ENCODE measurements at places on chromosomes 13 and 19.

DNA sequence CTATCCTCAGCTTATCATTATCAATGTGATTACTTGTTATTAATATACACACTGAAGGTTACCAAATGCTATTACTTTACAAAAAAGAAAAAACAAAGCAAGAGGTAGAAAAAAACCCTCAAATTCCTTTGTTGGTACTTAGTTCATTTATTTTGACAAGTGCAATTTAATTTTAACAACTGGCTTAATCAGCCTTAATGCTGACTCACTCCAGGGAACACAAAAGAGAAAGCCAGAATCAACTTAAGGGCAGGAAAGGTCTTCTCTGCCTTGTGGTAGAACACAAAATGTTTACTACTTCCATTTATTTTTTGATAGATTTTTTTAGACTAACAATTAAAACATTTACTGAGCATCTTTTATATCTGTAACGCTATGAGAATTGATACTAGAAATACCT is 417.1 kb downstream of the PCDH17 start:
- H3K4me3 ChIP-seq, result no peak overlapping the region
- no peak for DNase-seq
- no peaks in the 10 kb centered on the region for H3K4me1 ChIP-seq
- H3K27me3 ChIP-seq, result no peaks in the 10 kb centered on the region
- H3K36me3 ChIP-seq, result no peaks in the 10 kb centered on the region
- no peak overlapping the region for H3K27ac ChIP-seq

DNA sequence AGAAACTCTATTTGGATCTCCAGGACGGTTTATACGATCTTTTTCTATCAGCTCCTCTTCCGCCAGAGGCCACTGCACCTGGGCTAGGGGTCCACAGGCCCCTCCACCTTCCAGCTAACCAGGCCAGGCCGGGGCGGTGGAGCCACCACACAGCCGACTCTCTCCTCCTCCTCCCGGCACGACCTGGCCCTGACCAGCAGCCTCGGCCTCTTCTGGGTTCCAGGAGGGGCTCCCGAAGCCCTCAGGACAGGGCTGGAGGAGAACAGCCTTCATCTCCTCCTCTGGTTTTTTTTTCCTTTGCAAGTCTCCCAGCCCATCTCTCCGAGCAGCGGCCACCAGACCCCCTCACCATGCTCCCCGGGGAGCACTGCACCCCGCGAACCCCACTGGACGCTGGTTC is 17.1 kb downstream of the DPF1 start:
- peaks cover 16% of the 10 kb centered on the region for H3K36me3 ChIP-seq
- H3K27ac ChIP-seq, result no peak overlapping the region
- peaks cover 13% of the 10 kb centered on the region for H3K4me1 ChIP-seq
- H3K27me3 ChIP-seq, result no peaks in the 10 kb centered on the region
- H3K4me3 ChIP-seq, result no peak overlapping the region

- H3K36me3 ChIP-seq, result no peaks in the 10 kb centered on the region
- no peak overlapping the region for H3K27ac ChIP-seq
- no peaks in the 10 kb centered on the region for H3K4me1 ChIP-seq
- H3K4me3 ChIP-seq, result no peak overlapping the region
- no peaks in the 10 kb centered on the region for H3K27me3 ChIP-seq
Observed at GRCh38 chr19:27705896-27706295, 1507.1 kb downstream of the UQCRFS1 start.

DNA sequence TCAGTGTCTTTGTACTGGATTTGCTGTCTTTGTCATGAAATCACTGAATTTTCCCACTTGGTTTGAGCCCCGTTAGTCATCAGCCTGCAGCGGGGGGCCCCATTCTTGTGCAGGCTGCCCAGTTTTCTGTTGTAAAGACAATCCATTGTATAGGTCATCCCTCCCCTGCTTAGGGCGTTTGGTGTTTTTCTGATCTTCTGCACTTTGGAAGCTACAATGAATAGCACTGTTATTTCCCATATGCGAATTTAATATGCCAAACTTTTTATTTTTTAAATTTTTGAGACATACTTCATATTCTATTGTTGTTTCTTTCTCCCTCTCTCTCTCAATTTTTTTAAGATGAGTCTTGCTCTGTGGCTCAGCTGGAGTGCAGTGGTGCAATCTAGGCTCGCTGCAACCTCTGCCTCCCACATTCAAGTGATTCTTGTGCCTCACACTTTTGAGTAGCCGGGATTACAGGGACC is 9.0 kb downstream of the SLC27A1 start:
- no peaks in the 10 kb centered on the region for H3K27me3 ChIP-seq
- peak; percentile 76 for DNase-seq
- peaks cover 1% of the 10 kb centered on the region for H3K36me3 ChIP-seq

DNA sequence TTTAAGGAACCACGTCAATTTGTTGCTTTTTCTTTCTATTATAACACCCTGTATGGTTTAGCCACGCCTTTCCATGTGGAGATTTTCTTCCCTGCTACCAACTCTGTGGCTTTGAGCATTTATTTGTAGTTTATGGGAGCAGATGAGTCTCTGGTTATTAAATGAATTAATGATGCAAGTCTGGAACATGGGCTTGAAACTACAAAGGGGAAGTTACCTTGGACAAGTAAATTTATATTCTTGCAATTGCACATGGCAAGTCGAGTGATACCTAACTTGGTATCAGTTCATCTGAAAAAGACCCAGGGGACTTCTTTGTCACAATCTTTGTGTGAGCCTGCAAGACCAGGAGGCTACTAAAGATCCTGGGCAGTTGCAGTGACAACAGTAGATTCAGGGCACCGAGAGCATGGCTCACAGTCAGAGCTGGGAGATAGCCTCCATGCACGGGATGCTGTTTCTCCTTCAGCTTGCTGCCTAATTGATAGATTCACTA is 24.4 kb downstream of the B3GLCT start:
- H3K4me3 ChIP-seq, result no peak overlapping the region
- no peak for DNase-seq
- no peaks in the 10 kb centered on the region for H3K27me3 ChIP-seq
- no peak overlapping the region for H3K27ac ChIP-seq

- H3K36me3 ChIP-seq, result peaks cover 14% of the 10 kb centered on the region
- no peak for DNase-seq
- H3K27ac ChIP-seq, result no peak overlapping the region
- H3K4me1 ChIP-seq, result peaks cover 17% of the 10 kb centered on the region
- H3K4me3 ChIP-seq, result no peak overlapping the region
Observed at GRCh38 chr19:39345956-39346355, 3.7 kb downstream of the SAMD4B start.

DNA sequence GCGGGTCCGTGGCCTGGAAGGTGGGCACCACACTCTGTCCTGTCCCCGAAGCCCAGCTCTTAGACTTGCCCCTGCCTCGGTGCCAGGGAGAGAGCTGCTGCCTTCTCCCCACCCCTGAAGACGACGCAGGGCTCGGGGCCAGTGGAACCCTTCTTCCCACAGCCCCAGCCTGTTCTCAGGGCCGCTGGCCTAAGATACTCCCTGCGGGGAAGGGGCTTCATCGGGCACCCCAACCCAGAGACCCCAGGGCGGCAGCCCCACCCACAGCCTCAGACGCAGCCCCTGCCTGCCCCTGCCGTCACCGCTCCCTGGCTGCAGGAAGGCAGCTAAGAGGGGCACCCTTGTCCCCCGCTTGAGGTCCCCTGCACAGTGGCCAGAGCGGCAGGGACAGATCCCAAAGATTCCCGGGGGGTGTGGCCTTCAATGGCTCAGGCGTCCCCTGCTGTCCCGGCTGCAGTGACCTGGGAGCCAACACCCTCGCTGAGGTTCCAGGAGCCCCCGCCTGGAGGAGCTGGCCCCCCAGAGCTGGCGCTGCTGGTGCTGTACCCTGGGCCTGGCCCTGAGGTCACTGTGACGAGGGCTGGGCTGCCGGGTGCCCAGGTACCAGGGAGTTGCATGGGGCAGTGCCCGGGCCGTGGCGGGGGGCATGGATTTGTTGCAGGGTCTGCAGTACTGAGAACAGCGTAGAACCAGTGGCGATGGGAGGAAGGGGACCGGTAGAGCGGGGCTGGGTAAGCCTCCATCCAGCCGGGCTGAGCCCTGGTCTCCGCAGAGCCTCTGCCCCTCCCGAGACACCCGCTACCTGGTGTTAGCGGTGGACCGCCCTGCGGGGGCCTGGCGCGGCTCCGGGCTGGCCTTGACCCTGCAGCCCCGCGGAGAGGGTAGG is 1.0 kb downstream of the AMH start:
- H3K27ac ChIP-seq, result no peak overlapping the region
- peaks cover 36% of the 10 kb centered on the region for H3K27me3 ChIP-seq
- H3K4me3 ChIP-seq, result no peak overlapping the region
- H3K36me3 ChIP-seq, result peaks cover 34% of the 10 kb centered on the region
- no peak for DNase-seq

DNA sequence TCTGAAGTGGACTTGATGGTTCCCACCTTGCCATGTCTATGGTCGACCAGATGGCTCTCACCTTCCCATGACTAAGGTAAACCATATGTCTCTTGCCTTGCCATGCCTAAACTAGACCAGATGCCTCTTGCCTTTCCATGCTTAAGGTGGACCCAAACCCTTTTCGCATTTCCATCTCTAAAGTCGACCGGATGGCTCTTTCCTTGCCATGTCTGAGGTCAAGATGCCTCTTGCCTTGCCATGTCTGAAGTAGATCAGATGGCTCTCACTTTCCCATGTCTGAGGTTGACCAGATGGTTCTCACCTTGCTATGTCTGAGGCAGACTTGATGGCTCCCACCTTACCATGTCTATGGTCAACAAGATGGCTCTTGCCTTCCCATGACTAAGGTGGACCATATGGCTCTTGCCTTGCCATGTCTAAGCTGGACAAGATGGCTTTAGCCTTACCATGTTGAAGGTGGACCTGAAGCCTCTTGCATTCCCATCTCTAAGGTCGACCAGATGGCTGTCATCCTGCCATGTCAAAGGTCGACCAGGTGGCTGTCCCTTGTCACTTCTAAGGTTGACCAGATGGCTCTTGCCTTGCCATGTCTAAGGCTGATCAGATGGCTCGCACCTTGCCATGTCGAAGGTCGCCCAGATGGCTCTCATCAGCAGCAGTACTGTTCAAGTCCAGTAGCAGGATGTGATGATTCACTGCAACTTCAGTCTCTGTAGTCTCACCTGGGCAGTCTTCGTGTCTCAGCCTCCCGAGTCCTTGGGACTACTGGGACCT is 1439.4 kb downstream of the UQCRFS1 start:
- H3K27ac ChIP-seq, result no peak overlapping the region
- H3K36me3 ChIP-seq, result peaks cover 12% of the 10 kb centered on the region
- no peaks in the 10 kb centered on the region for H3K4me1 ChIP-seq
- no peak overlapping the region for H3K4me3 ChIP-seq

DNA sequence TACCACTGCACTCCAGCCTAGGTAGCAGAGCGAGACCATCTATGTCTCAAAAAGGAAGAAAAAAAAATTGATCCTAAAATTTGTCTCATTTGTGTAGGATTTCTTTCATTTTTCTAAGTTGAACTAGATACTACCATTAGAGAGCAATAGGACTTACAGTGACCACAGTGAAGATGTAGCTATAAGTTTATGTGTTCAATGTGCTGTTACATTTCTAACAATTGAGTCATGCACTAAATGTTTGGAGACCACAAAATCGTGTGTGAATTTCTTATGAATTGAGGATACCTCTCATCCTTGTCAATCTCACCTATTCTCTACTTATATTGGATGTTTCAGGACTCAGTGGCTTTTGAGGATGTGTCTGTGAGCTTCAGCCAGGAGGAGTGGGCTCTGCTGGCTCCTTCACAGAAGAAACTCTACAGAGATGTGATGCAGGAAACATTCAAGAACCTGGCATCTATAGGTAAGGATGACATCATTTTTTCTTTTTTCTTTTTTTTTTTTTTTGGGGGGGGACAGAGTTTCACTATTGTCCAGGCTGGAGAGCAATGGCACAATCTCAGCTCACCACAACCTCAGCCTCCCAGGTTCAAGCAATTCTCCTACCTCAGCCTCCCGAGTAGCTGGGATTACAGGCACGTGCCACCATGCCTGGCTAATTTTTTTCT is 12.8 kb downstream of the ZNF791 start:
- peaks cover 49% of the 10 kb centered on the region for H3K36me3 ChIP-seq
- DNase-seq, result peak; percentile 47
- H3K27me3 ChIP-seq, result no peaks in the 10 kb centered on the region
- no peak overlapping the region for H3K27ac ChIP-seq
- no peaks in the 10 kb centered on the region for H3K4me1 ChIP-seq
- H3K4me3 ChIP-seq, result no peak overlapping the region

DNA sequence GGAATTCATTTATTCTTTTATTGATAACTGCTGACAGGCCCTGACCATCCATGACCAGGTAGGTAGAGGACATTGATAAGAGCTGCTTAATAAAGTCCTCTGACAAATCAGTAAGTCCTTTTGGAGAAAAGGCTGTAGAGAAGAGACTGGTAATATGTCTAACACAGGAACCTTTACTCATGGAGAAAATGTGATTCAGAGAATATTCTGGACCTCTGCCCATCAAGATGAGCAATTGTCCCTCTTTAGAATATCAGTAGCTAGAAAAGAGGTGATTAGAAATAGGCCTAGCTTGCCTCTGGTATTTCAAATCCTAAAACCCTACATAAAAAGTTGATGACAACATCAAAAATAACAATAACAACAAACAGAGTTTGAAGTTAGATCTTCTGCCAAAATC is 642.3 kb downstream of the TBC1D4 start:
- H3K27ac ChIP-seq, result no peak overlapping the region
- peak; percentile 13 for DNase-seq
- no peaks in the 10 kb centered on the region for H3K27me3 ChIP-seq
- H3K4me3 ChIP-seq, result no peak overlapping the region

- no peaks in the 10 kb centered on the region for H3K4me1 ChIP-seq
- no peak overlapping the region for H3K4me3 ChIP-seq
- H3K36me3 ChIP-seq, result no peaks in the 10 kb centered on the region
- H3K27me3 ChIP-seq, result peaks cover 63% of the 10 kb centered on the region
- no peak overlapping the region for H3K27ac ChIP-seq
- DNase-seq, result no peak
Observed at GRCh38 chr13:111095031-111095840, 19.9 kb upstream of the ARHGEF7 start.

- H3K27me3 ChIP-seq, result no peaks in the 10 kb centered on the region
- peak; percentile 86 for DNase-seq
- peaks cover 17% of the 10 kb centered on the region for H3K4me1 ChIP-seq
- H3K4me3 ChIP-seq, result no peak overlapping the region
- peak overlapping the region; percentile 92 for H3K27ac ChIP-seq
- H3K36me3 ChIP-seq, result no peaks in the 10 kb centered on the region
Observed at GRCh38 chr13:97328222-97328790, 105.7 kb upstream of the RAP2A start.

GRCh38 chr13:91762957-91763356 is 364.5 kb downstream of the GPC5 start:
- DNase-seq, result no peak
- H3K4me3 ChIP-seq, result no peak overlapping the region
- no peaks in the 10 kb centered on the region for H3K4me1 ChIP-seq
- H3K36me3 ChIP-seq, result no peaks in the 10 kb centered on the region

Data from IMR-90 (cell line).